Fibroblast of lung (primary cell): ENCODE measurements at places on chromosomes 16 and 17.

- H3K4me1 ChIP-seq, result peaks cover 2% of the 10 kb centered on the region
- H3K27ac ChIP-seq, result no peak overlapping the region
- DNase-seq, result no peak
- no peaks in the 10 kb centered on the region for H3K27me3 ChIP-seq
- H3K36me3 ChIP-seq, result no peaks in the 10 kb centered on the region
Observed at GRCh38 chr17:37135576-37135975, 186.8 kb downstream of the AATF start.

GRCh38 chr17:67253384-67253783 is 8.4 kb upstream of the HELZ start:
- no peak overlapping the region for H3K4me3 ChIP-seq
- no peaks in the 10 kb centered on the region for H3K4me1 ChIP-seq
- H3K36me3 ChIP-seq, result no peaks in the 10 kb centered on the region
- peak; percentile 66 for DNase-seq
- H3K27ac ChIP-seq, result no peak overlapping the region

- peaks cover 8% of the 10 kb centered on the region for H3K4me1 ChIP-seq
- H3K27me3 ChIP-seq, result peaks cover 10% of the 10 kb centered on the region
- no peak for DNase-seq
- H3K27ac ChIP-seq, result no peak overlapping the region
- no peak overlapping the region for H3K4me3 ChIP-seq
- H3K36me3 ChIP-seq, result no peaks in the 10 kb centered on the region
Observed at GRCh38 chr16:84291226-84291625, 3.5 kb upstream of the WFDC1 start.

GRCh38 chr17:5355421-5356129 is 63.9 kb downstream of the NUP88 start:
- H3K27me3 ChIP-seq, result no peaks in the 10 kb centered on the region
- peaks cover 7% of the 10 kb centered on the region for H3K36me3 ChIP-seq
- H3K4me1 ChIP-seq, result no peaks in the 10 kb centered on the region
- peak; percentile 51 for DNase-seq
- no peak overlapping the region for H3K27ac ChIP-seq

DNA sequence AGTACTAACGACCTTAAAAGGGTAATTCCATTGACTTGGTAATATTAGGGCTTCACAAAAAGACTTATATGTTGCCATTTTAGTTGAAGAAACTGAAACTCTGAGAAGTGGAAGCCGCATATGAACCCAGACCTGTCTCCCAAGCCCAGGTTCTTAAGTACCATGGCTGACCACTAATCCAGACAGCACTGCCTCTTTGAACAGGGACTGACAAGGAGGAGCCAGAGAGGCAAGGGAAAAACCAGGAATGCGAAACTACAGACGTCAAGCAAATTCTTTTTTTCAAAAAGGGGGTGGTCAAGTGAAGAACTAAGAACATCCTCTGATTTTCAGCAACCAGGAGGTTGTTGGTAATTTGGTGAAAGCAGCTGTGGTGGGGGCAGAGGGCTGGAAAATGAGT is 15.2 kb downstream of the CYB5D1 start:
- H3K36me3 ChIP-seq, result peaks cover 1% of the 10 kb centered on the region
- DNase-seq, result no peak
- H3K4me3 ChIP-seq, result no peak overlapping the region
- no peaks in the 10 kb centered on the region for H3K4me1 ChIP-seq

DNA sequence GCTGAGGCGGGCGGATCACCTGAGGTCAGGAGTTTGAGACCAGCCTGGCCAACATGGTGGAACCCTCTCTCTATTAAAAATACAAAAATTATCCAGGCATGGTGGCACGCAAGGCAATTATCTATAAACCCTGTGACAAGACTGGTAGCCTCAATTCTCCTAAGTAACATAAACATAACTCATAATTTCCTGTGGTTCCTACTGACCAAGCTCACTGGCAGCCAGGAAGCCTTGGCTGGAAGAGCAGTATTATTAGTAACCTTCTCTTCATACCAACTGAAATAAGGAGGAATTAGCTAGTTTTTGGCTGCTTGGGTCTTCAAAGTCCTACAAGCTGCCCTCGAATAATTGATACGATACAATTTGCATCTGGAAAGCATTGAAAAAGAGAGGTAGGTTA is 31.6 kb upstream of the LRRC37A3 start:
- H3K4me1 ChIP-seq, result no peaks in the 10 kb centered on the region
- no peaks in the 10 kb centered on the region for H3K36me3 ChIP-seq
- no peak overlapping the region for H3K27ac ChIP-seq

DNA sequence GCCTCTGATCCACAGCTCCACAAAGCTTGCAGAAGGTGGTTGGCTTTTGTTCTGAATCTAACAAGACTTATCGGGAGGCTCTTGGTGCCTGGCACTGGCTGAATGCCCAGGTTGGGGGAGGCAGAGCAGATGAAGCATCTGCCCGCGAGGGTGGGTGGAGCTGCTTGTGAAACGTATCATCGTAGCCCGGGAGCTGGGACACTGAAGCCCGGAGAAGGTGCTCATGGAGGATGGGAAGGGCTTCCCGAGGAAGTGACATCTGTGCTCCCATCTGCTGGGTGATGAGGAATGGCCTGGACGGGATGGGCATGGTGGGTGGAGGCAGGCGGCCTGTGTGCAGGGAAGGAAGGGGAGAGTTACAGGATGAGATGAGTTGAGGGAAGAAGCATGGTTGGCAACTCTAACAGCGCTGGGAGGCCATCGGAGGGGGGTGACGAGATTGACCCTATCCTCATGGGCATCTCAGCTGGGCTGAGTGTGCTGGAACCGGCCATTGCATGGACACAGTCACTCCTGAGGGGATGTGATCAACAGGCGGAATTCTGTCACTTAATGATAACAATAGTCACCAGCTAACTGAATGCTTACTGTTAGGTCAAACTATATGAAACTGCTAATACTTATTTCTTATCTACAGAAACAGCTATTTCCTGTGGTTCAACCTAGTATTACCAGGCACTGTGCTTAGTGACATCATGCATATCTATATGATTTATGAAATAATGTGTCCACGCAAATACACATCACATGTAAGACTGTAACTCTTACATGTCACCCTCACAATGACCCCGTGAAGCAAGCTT is 102.7 kb downstream of the ABCC6 start:
- H3K36me3 ChIP-seq, result peaks cover 29% of the 10 kb centered on the region
- H3K27ac ChIP-seq, result no peak overlapping the region
- H3K4me1 ChIP-seq, result no peaks in the 10 kb centered on the region
- H3K27me3 ChIP-seq, result no peaks in the 10 kb centered on the region
- no peak for DNase-seq

GRCh38 chr17:35560703-35561102 is at the start of gene SLFN14:
SLFN14 (minus strand) TSS chr17:35560819; CDS start chr17:35558062, 2,757 bp downstream.
- no peaks in the 10 kb centered on the region for H3K36me3 ChIP-seq

- DNase-seq, result no peak
- no peak overlapping the region for H3K4me3 ChIP-seq
- peaks cover 5% of the 10 kb centered on the region for H3K4me1 ChIP-seq
- peaks cover 34% of the 10 kb centered on the region for H3K27me3 ChIP-seq
- H3K27ac ChIP-seq, result no peak overlapping the region
Observed at GRCh38 chr16:67426950-67427349, 4.0 kb upstream of the HSD11B2 start.

GRCh38 chr17:57154921-57155320 is 69.9 kb downstream of the AKAP1 start:
- no peaks in the 10 kb centered on the region for H3K36me3 ChIP-seq
- no peaks in the 10 kb centered on the region for H3K27me3 ChIP-seq
- no peak overlapping the region for H3K4me3 ChIP-seq
- no peak for DNase-seq

GRCh38 chr17:33080091-33080490 is 88.4 kb downstream of the SPACA3 start:
- DNase-seq, result no peak
- H3K27ac ChIP-seq, result no peak overlapping the region
- no peak overlapping the region for H3K4me3 ChIP-seq
- H3K27me3 ChIP-seq, result no peaks in the 10 kb centered on the region
- no peaks in the 10 kb centered on the region for H3K4me1 ChIP-seq
